COR-L47 (cell line): ENCODE measurements at places on chromosomes 1 and 21.

DNA sequence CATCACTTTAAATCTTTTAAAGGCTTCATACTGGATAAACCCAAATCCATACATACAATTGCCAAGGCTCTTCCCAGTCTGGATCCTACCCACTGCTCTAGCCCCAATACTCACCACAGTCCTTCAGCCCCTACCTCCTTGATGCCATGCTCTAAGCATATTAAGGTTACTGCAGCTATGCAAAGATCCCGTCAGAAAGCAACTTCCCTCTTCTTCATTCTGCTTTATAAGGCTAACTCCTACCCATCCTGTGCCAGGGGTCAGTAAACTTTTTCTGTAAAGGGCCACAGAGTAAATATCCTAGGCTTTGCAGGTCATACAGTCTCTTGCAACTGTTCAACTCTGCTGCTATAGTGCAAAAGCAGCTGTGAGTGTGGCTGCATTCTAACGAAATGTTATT, 34.3 kb upstream of the MTF1 start:
- DNase-seq: no peak

DNA sequence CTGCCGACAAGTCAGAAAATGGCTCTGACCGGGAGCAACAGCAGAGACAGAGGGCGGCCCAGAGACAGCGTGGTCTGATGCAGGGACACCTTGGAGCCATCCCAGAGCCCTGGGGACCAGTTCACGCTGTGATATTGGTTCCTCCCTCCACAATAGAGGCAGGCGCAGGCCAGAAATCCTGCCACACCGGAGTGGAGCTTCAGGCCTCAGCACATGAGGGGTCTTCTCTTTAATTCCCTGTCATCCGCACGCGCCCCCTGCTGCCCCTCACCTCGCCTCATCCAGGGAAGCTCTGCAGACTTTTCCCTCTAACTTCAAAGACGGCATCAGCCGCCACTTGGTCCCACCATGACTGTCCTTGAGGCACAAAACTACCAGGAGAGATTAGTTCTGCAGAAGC, 75.5 kb upstream of the ANGPTL1 start:
- no peak for DNase-seq

- no peak for DNase-seq
These were observed 4.4 kb upstream of the CD48 start for GRCh38 chr1:160716013-160716412.

- DNase-seq: no peak
These were observed 145.3 kb downstream of the PLPP3 start for GRCh38 chr1:56434025-56434424.

DNA sequence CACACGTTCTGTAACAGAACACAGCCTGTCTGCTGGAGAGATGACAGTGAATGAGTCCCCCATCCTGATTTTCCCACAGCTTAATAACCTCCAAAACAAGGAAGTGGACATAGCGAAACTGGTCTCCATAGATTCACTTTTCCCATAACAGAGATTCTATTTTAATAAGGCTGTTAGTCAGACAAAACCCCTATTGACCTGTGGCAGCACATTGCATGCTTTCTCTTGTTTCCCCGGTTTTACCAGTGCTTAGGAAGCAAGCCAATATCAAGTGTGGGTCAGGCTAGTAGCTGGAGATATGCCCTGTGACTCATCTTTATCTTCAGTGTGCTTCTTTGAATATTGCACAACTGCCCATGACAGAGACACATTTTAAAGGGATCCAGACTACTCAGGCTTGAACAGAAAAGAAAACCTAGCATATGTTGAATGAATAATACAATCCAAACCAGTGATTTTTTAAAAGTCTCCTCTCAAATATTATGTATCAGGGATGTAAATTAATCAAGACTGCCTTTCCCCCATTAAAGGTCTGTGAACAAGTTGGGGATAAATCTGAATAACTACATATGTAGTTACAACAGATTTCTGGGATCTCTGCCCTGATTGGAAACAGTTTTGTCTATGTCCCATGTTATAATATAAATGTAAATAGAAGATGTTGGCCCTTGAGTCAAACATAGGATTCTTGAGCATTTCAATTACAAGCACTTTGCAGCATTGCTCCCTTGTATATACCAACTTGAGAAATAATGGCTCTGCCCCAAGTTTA, 11.9 kb upstream of the CLDN8 start:
- no peak for DNase-seq

DNA sequence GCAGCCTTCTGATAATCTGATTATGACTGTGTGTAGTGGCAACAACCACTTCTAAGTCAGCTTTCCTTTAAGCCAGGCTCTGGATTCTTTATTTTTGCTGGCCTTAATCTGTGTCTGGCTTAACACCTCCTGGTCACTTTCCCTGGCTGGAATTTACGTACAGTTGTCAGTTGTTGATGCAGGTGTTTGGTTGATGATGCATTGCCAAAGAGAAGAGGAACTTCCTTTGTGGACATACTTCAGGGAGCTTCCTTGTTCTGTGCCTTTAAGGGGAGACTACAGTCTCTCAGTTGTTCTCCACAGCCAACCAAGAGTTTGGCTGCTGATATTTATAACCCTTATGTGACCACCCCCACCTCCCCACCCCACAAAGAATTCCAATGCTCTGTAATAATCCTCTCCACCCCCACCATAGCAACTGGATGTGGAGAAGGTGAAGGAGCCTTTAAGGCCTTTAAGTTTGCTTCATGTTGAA, 96.0 kb upstream of the BMP8A start:
- DNase-seq: no peak

GRCh38 chr1:9371391-9371935, 78.8 kb downstream of the SPSB1 start:
- no peak for DNase-seq

DNA sequence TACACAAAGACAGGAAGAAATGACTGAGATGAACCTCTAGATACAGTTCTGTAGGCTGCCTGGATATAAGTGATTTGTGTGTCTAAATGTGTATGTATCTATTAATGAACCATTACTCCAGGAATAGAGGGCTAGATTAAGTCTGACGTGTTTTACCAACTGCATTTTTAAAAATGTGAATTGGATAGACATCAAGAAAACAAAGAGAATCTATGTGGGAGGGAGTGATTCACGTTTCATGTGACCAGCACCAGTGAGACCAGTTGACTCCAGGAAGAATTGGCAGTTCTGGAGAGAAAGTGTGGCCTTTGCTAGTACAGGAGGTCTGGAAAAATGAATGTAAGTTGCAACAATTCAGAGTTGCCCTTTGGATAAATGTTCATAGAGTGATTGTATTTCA, 53.4 kb upstream of the RGS21 start:
- DNase-seq: no peak
